Central memory CD8-positive, alpha-beta T cell (primary cell): ENCODE measurements at places on chromosomes 6 and 20.

- no peak for DNase-seq
Observed at GRCh38 chr6:24489881-24490280, 503 bp upstream of the GPLD1 start.

DNA sequence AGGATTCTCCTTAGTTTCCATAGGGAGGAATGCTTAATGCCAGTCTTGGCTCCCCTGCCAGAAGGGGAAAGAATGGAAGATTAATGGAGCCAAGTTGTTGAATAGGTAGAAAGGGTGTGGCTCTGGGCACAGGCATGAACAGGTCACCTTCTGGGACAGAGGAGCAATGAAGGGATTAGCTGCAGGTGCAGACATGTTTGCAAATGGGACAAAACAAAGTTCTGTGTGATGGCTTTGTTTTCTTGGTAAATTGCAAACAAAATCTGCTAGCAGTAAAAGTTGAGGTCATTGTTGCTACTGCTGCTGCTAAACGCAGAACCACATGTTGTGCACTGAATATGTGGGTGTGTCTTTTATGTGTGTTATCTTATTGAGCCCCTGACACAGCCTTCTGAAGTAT lies 93.3 kb downstream of the PERP start:
- no peak for DNase-seq

DNA sequence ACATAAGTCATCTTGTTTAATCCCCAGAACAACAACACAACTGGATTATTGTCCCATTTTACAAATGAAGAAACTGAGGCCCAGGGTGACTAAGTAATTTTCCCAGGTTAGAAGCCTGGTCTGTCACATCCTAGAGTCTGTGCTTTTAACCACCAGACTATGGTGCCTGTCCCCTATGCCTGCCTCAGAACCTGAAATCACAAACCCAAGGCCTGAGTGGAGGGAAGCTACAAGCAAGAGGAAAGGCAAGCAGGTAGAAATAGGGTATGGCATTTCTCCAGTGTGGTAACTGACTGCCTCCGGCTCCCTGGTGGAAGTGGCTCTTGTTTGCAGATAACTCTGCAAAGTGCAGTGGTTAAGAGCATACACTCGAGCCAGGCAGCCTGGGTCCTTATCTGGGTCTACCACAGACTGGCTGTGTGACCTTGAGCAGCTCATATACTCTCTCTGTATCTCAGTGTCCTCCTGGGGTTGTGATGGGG lies 2.5 kb downstream of the TMEM63B start:
- no peak for DNase-seq

GRCh38 chr6:150068151-150068550 lies 770 bp downstream of the ULBP3 start:
- DNase-seq: no peak

- DNase-seq: no peak
Observed at GRCh38 chr20:49824206-49824605, 11.6 kb downstream of the SLC9A8 start.

DNA sequence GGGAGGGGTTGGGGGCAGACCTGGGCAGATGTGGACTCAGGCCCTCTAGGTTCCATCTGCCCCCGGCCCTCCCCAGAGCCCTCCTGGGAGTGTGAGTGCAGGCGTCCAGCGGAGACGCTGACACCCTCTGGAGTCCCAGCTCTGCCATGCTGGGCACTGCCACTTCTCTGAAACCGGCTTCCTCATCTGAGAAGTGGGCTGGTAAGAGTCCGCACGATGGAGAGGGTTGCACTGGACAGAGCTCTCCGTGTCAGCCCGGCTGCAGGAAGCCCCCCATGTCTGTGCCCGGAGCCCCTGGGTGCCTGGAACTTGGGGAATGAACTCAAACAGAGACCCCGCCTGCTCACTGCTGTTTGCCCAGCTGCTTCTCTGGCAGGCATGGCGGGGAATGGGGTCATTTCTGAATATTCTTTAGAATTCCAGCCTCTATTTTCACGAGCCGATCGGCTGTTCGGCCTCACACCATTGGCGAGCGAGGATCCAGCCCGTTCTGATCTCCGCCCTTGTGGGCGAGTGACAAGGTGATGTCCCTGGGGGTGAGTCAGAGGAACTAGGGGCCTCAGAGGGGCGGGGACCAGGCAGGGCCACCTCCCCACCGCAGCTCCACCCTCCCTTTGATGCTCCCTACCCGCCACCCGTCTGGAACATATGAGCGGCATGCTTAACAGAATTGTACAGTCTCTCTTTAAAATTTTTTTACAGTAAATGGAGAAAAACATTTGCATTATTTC lies 47.8 kb upstream of the GATA5 start:
- DNase-seq: no peak

DNA sequence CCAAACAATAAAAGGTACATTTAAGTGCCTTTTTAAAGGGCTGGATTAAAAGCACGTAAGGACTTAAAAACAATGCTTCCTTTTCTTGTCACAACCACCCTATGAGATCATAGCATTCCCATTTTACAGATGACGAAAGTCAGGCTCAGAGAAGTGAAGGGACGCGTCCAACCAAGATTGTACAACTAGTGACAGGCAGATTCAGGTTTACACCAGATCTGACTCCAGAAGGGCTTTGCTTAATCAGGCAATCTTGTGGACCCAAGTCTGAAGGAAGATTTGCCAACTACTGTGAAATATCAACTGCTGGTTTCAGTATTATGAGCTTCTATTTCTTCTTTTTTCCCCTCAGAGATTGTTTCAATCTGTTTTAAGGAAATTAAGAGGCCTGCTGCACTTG lies 877 bp downstream of the ENPP4 start:
- DNase-seq: no peak

DNA sequence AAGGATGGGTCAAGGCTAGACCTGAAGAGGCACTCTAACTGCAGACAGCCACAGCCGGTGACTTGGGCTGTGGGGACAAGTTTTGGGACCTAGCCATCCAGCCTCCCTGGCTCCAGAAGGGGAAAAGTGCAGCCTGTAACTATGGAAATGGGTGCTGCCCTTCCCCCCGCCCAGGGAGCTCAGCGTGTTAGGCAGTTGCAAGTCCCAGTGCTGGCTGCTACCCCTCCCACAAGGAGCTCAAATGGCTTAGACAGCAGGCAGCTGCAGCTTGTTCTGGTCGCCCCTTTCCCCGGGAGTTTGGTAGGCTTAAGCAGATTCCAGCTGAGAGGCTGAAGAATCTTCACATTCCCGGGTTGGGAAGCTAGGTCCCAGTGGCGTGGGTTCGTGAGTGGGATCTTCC lies 162.6 kb downstream of the FAM83B start:
- DNase-seq: no peak

DNA sequence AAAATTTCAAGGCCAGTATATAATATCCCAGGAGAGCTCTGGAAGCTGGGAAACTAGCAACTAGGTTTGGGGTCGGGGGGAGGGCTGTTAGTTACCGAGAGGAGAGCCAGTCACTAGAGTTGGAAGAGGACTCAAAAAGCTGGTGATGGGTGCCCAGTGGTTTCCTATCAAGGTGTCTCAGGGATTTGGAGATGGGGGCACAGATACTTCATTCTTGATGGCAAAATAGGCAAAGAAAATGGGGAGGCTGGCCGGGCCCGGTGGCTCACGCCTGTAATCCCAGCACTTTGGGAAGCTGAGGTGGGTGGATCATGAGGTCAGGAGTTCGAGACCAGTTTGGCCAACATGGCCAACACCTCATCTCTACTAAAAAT lies 805 bp downstream of the PHF1 start:
- no peak for DNase-seq

- DNase-seq: no peak
Observed at GRCh38 chr6:164379795-164380194, 929.6 kb downstream of the C6orf118 start.

GRCh38 chr6:36850021-36850420 lies 10.8 kb upstream of the CPNE5 start:
- no peak for DNase-seq
